Activated CD4-positive, alpha-beta T cell treated with anti-CD3 and anti-CD28 coated beads, Interleukin-2, amount 10 ng/mL, durations not matched to agents 24 days and 14 days (primary cell): ENCODE measurements at places on chromosomes 16 and 17.

- DNase-seq: no peak
Observed at GRCh38 chr16:68645494-68646388, 631 bp downstream of the CDH3 start.

DNA sequence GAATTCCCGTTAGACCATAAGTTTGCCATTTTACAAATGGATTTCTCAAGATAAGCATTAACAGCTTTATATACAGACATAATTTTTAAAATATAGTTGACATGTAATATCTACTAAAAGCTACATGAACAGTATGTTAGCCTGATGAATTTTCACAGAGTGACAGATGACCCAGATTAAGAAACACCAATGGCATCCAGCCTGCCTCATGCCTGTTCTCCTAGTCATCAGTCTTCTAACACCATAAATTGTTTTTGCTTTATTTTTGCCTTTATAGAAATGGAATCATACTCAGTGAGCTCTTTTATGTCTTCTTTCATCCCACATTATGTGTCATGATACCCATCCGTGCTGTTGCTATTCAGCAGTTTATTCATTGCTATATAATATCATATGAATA lies 80.0 kb downstream of the ATF7IP2 start:
- DNase-seq: peak; percentile 10

DNA sequence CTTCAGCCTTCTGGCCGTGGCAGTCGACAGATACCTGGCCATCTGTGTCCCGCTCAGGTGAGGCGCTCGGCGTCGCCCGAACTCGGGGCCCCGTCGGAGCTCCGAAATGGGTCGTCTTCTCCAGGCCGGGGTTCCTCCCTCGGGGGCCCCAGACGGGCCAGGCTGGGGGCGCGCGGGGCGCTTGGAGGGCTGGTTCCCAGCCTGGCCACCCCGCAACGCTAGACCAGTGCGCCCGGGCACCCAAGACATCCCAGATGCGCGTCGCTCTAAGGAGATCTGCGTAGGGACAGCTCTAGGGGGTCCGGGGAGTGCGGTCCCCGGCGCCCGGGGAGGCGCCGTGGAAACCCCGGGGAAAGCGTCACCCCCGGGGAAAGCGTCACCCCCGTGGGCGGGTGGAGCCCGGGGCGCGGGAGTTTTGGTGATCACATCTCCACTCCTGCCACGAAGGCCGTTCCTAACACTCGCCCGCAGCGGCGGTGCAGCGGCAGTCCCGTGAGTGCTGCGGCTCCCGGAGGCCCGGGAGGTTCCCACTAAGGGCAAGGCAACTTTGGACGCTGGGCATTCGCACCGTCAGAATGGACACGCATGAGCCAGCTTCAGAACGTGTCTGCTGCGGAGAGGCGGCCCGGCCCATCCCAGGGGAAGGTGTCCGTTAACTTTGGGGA lies 729 bp downstream of the ADORA2B start:
- DNase-seq: peak; percentile 68

- DNase-seq: no peak
Observed at GRCh38 chr17:3015890-3016289, 47.5 kb downstream of the OR1D5 start.

- peak; percentile 75 for DNase-seq
Observed at GRCh38 chr16:8963010-8963820, 491 bp downstream of the USP7 start.

DNA sequence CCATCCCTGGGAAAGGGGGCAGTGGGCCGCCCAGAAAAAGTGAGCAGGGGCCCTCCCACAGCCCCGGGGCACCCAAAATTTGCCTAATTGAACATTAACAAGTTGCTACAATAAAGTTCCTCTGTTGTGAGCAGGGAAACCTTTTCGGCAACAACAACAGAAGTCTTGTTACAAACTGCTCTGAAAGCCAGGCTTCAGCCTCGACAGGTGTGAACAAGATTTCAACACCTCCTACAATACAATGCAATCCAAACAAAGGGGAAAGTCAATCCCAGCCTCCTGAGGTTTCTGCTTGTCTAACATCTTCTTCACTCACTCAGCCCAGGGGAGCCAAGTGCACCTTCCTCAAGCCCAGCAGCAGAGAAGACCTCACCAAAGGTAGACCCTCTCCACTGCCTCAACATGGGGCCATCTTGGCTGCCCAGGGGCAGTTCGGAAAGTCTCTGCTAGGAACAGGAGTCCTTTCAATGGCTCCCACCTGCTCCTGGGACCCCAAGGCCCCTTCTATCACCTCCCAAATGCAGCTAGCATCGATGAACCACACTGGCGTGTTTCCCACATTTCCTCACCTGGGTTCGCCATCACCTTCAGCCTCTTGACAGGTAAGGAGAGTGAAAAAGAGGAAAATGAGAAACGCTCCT lies 19.1 kb downstream of the ZFHX3 start:
- DNase-seq: no peak

GRCh38 chr17:50280068-50280467 lies 5.8 kb downstream of the TMEM92 start:
- DNase-seq: no peak

GRCh38 chr17:80980397-80981061 lies 11.1 kb upstream of the CHMP6 start:
- DNase-seq: no peak

DNA sequence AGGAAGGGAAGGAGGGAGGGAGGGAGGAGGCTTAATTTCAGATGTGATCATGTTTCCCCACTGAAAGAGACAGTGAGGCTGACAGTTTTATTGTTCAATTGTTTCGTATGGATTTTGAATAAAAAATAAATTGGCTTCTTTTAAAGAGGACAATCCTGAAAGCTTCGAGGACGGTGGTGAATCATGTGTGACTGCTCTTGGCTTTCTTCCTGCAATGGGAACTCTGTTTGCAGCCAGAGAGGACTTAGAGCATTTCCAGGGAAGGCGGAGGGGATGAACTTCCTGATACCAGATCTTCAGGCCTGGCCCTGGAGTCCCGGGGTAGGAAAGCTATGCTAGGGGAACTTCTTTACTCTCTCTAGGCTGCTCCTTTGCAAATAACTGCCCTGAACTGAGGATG lies 72.8 kb upstream of the C16orf82 start:
- DNase-seq: no peak

- DNase-seq: peak; percentile 98
Observed at GRCh38 chr16:89507834-89508590, at the start of gene SPG7. TSS of gene SPG7 (plus strand) at chr16:89508403. CDS start at chr16:89508418, 15 bp downstream.

DNA sequence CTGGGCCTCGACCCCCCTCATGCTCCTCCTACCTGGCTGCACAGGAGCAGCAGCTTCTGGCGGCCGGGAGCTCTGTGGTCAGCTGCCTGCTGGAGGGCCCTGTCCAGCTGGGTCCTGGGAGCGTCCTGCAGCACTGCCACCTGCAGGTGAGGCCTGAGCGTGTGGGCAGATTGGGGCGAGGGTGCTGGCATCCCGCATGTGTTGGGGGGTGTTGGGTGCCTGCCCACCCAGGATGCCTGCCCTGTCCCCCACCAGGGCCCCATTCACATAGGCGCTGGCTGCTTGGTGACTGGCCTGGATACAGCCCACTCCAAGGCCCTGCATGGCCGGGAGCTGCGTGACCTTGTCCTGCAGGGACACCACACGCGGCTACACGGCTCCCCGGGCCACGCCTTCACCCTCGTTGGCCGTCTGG lies 16.5 kb downstream of the FCSK start:
- no peak for DNase-seq

DNA sequence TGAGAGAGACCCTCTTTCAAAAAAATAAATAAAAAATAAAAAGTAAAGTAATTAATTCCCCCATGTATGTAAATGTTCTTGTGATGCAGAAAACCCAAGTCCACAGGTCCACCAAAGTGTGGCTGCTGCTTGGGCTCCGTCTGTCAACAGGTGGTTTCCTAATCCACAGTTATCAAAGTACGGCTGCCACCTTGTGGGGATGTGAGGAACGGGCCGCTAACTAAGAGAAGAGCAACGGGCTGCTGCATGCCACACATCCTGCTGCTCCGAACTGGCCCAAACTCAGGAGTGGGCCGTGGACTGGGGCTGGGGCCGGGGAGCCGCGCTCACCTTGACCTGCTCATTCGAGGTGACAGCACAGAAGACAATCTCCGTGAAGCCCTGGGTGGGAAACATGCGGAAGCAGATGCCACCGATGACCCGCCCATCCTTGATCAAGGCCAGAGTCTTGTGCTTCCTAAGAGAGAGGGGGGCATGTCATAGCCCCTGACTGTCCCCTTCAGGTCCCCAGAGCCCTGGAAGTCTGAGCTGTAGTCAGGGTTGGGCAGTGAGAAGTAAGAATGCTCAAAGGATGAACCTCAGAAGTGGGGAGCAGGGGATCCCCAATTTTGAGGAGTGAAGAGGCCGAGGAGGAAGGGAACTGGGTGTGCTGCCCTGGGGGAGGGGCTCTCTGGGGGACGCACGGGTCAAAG lies 4.3 kb downstream of the KAT2A start:
- peak; percentile 95 for DNase-seq

DNA sequence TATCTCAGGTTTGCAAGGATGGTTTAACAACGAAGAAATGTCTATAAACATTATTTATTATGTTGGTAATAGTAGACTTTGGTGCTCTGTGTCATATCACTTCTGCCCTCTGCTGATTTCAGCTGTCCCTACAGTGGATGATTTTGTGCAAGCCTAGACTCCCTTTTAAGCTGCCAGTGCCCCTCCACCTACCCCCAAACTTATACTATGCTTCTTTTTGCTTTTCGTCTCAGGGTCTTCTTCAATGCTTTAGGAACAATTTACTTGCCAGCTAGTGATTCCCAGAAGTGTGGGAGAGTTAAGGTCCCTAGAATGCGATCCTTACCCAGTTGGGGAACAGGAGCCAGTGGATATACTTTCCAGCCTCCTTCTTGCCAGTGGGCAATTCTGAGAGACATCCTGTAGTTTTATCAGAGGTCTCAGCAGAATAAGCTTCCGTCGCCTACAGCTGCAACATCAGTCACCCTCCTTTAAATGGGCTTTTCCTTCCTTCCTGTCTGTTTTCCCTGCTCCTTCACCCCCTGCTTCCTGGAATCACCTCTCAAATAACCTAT lies 4.1 kb downstream of the ICAM2 start:
- peak; percentile 73 for DNase-seq

DNA sequence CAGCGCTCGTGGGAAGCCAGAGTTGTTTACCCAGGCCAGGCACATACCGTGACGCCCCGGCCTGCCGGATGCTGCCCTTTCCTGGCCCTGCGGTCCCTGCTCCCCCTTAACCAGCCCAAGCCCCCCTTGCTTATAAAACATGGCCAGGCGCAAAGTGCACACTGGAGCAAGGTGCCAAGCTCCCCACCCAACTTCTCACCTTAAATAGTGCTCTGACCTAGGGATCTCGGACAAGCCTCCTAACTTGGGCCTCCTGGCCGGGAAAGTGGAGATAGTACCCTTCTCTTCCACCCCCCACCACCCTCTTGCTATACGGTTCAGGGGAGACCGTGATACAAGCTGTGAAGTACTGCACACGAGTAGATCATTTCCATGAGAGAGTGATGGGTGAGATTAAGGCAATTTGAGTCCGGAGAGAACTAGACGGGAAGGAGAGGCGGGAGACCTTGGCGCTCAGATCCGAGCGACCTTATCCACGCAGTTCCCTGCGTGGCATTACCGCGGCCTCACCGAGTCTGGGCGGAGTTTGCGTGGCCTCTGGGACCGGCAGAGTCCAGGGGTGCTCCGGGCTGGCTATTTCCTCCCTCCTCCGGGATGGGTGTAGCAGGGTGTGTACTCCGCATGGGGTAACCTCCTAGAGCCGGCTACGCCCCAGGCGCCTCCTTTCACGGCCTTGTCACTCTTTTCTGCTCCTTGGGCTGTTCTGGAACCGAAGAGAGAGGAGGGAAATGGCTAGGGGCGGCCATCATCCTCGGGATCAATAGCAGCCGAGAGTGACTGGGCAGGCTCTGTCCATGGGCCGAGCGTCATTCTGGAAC lies 4.4 kb upstream of the LHX1 start:
- no peak for DNase-seq

DNA sequence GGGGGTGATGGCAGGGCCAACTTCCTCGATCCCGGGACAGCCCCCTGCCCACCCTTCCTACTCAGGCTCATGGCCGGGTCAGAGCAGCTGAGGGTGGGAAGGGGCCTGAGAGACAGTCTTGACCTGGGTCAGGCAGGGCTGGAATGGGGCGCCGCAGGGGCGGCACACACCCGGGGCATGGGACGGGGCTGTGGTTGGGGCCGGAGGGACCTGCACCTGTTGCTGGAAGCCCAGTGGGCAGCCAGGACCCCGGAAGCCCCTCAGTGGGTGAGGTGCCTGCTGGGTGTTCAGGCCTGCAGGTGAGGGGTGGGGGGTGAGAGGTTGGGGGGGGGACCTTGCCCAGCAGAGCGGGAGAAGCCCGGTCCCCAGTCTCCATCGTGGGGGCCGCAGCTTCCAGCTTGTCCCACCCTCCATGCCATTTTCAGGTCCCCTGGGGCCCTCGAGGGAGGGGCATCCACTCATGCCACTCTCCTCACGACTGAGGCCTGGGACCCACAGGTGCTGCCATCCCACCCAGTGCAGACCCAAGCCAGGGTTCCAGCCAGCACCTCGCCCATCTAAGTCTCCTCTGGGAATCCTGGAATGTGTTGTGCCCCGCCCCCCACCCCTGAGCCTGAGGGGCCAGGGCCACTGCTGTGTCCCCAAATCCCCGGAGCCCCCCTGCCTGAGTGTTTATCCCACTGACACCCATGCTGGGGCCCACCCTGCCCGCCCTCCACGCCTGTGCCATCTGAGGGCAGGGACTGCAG lies 43.4 kb upstream of the ACSF3 start:
- no peak for DNase-seq

- DNase-seq: no peak
Observed at GRCh38 chr17:34598161-34598776, 18.9 kb downstream of the TMEM132E start.

GRCh38 chr17:54920819-54921218 lies 20.2 kb downstream of the TOM1L1 start:
- no peak for DNase-seq

DNA sequence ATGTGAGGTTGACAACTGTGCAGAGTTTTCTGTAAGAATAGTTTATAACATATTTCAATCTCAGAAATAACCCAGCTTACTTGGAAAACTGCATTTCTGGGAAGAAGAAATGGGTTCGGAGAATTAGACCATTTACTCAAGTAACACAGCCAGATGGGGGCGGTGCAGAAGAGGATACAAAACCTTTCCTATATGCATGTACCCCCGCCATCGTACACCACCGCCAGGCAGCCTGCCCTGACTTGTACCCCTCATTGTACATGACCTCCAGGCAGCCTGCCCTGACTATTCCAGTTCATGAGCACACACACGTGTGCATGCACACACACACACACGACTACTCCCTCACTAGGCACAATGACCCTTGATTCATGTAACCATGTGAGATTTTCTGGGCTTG lies 154.0 kb downstream of the C16orf78 start:
- DNase-seq: no peak

DNA sequence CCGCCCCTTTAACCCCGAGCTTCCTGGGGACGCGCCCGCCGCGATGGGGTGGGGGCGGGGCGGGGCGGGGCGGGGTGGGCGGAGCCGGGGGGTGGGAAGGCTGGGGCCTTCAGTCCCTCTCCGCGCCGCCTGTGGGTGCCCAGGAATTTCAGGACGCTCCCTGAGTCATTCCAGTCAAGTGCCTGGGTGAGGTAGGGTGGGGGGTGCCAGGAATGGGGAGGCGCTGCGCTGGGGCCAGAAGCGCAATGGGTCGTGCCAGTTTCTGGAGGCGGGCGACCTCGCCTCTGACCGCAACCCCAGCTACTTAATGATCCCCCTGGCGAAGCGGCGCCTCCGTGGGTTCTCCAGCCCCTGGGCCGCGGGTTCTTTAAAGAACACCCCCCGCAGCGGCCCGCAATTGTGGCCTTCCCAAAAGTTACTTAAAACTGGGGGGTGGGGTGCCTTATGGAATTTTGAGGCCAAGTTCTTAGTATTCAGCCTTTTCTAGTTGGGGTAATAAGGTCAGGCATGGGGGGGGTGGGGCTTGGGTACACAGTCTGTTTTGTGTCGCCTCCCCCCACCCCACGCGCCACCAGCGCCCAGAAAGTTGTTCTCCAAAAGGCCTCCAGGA lies 826 bp upstream of the GSE1 start:
- DNase-seq: peak; percentile 77
